Activated T-helper 9 cell treated with anti-CD3 and anti-CD28 coated beads, Interleukin-2, amount 50 U/mL, for 16 hours (primary cell): ENCODE measurements at places on chromosomes 6 and 20.

DNA sequence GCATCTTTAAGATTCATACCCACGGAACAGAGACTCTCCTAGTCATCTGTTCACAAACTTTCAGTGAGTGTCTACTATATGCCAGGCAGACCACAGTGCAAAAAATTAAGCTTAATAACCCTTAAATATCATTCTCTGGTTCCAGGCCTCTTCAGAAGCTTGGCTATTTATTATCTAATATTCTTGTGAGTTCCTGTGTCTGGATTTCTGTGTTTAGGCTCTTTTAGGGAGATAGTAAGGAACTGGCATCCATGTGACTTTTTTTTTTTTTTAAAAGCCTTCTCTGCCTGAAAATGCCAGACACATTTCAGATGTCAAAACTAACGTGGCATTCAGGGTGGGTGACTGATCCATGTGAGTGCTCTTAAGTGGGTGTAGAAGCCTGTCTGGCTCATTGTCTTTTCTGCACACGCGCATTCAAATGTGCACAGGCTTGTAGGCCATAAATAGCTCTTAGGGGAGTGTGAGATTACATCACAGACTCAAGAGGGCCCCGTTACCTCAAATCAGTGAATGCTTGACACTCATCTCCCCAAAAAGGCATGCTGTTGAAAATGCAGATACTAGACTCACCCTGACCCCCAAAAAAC lies 141.9 kb downstream of the GMPR start:
- DNase-seq, result no peak

- DNase-seq, result no peak
Observed at GRCh38 chr6:161548713-161549296, 274.9 kb upstream of the AGPAT4 start.

GRCh38 chr6:163659803-163660202 lies 245.3 kb downstream of the QKI start:
- no peak for DNase-seq

GRCh38 chr6:39861663-39862062 lies 69.5 kb downstream of the DAAM2 start:
- no peak for DNase-seq

DNA sequence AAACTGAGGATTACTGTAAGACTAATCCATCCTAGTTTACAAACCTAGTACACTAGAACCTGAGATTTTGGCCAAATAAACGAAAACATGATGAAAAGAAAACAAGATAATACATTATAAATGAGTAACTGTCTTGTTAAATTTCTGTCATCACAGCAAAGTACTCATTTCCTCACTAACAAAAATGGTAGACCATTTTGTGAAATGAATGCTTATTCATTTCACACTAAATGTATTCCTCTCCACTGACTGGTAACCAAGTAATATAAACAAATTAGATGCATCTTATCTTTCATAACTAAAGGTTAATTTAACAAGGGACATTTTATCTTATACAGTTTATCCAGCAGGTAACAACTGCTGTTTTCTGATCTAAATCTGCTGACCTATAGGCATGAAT lies 143.7 kb downstream of the REV3L start:
- no peak for DNase-seq

- DNase-seq, result no peak
Observed at GRCh38 chr6:158780988-158781691, 38.0 kb downstream of the EZR start.

- DNase-seq, result no peak
Observed at GRCh38 chr6:43192911-43193310, 10.9 kb downstream of the CUL9 start.

DNA sequence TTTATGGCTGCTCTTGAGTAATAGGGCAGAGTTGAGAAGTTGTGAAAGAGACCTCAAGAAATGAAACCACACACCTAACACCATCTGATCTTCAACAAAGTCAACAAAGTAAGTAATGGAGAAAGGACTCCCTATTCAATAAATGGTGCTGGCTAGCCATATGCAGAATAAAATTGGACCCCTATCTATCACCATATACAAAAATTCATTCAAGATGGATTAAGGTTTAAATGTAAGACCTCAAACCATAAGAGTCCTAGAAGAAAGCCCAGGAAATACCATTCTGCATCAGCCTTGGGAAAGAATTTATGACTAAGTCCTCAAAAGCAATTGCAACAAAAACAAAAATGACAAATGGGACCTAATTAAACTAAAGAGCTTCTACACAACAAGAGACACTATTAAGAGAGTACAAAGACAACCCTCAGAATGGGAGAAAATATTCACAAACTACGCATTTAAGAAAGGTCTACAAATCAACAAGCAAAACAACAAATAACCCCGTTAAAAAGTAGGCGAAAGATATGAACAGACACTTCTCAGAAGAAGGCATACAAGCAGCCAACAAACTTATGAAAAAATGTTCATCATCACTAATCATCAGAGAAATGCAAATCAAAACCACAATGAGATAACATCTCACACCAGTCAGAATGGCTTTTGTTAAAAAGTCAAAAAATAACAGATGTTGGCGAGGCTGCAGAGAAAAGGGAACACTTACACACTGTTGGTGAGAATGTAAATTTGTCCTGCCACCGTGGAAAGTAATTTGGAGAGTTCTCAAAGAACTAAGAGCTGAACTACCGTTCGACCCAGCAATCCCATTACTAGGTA lies 4.0 kb downstream of the MAP3K5 start:
- DNase-seq, result no peak

DNA sequence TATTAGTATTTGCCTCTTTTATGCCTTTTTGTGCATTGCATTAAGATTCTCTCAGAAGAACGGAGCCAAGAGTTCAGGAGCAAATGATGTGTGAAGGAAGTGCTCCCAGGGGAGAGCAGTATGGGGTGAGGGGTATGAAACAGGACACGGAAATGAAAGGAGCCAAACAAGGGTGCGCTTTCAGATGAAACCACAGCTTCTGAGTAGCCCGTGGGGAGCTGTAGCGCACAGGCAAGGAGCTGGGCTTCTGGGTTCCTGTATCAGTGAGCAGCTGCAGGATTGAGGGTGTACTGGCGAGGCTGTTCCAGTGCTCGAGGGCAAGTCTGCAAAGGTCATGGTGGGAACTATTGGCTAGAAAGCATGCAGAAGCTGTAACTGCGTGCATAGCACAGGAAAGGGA lies 25.4 kb downstream of the ANKEF1 start:
- no peak for DNase-seq

DNA sequence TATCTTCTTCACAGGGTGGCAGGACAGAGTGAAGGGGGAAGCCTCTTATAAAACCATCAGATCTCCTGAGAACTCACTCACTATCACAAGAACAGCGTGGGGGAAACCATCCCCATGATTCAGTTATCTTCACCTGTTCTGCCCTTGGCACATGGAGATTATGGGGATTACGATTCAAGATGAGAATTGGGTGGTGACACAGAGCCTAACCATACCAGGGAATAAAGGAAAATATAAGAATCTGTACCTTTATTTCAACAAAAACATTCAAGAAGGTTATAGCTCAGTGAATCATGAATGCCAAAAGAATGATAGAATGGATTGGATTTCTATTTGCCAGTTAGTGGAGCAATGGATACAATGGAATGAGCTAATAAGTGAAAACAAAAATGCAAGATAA lies 214.4 kb downstream of the PTPRK start:
- DNase-seq, result no peak

DNA sequence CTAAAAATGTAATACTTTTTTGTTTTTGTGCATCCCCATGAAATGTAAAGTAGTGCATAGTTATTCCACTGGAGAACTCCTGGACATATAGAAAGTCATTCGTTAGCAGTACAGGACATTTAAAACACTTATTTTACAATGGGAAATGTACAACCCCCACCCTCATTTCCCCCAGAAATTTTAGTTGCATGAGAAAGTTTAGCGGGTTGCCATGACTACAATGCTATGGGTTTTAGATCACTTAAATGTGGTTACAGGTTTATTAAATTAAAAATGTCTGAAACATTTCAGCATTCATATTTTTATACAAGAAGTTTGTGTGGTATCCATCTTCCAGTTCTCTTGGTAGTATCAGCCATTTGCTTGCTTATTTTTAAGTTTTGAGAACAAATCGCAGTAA lies 54.9 kb upstream of the TRAF3IP2 start:
- DNase-seq, result no peak

GRCh38 chr20:64074184-64074789 lies 5.0 kb downstream of the RGS19 start:
- no peak for DNase-seq

- DNase-seq, result no peak
Observed at GRCh38 chr6:126147291-126147815, 161.0 kb downstream of the TRMT11 start.

- DNase-seq, result no peak
Observed at GRCh38 chr6:67897998-67898607, 737.0 kb upstream of the ADGRB3 start.

GRCh38 chr6:69059413-69059812 lies 424.3 kb downstream of the ADGRB3 start:
- no peak for DNase-seq

DNA sequence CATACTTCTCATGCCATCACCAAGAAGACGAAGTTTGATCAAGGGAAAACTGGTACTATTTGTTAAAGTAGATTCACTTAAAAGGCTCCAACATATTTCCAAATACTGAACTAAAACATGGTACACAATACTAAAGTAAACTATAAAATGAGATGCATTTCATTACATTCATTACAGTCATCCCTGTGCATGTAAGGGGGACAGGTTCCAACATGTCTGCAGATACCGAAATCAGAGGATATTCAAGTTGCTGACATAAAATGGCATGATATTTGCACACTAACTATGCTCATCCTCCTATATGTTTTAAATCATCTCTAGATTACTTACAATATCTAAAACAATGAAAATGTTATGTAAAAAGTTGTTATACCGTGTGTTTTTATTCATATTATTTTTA lies 893.9 kb upstream of the MANEA start:
- DNase-seq, result no peak

- DNase-seq, result no peak
Observed at GRCh38 chr20:35039146-35039545, 53.5 kb downstream of the TRPC4AP start.

DNA sequence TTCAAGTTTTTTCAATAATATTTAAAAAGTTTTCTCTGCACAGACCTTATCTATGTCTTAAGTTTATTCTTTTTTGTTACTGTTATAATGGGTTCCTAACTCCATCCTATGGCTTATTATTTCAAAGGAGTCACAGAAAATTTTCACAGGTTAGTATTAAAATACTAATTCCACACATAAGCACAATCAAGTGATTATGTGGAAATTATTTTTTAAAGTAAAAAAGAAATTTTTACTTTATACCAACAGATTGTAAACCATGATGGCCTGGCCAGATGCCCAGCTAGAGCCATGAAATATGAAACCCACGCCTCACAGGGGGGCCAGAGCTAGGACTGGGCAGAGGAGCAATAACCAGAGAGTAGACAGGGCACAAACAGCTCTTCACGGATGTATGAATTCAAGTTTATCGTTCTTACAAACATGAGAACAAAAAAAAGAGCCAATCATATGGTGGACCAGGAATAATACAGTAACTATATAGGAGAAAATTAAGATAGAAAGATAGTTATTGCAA lies 34.0 kb downstream of the NUDT3 start:
- DNase-seq, result no peak

DNA sequence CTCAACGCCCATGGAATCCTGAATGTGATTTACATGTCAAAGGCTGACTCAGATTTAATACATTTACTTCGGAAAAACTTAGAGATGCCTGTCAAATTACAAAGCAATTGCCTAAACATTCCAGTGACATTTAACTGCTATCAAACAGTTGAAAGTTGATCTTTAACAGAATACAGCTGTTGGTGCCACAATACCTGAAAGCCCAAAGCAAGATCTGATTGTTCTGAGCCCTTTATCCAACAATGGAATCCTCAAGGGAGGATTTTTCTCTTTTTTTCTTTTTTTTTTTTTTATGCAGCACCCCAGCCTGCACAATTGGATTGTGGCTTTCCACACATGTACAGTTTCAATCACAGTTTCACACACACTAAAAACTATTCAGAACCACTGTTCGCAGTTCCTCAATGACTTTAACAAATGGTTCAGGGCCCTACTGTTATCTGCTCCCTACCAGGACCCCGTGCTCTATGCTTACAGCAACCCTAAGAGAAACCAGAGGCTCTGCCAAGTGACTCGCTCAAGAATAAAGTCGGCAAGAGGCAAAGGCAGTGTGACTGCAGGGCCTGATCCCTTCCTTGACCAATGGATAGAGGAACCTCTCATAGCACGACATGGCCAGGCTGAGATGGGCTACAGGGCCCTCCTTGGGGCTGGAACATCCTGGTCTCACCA lies 33.3 kb downstream of the EPB41L2 start:
- no peak for DNase-seq

- DNase-seq, result no peak
Observed at GRCh38 chr6:40852779-40853373, 186.1 kb downstream of the UNC5CL start.

DNA sequence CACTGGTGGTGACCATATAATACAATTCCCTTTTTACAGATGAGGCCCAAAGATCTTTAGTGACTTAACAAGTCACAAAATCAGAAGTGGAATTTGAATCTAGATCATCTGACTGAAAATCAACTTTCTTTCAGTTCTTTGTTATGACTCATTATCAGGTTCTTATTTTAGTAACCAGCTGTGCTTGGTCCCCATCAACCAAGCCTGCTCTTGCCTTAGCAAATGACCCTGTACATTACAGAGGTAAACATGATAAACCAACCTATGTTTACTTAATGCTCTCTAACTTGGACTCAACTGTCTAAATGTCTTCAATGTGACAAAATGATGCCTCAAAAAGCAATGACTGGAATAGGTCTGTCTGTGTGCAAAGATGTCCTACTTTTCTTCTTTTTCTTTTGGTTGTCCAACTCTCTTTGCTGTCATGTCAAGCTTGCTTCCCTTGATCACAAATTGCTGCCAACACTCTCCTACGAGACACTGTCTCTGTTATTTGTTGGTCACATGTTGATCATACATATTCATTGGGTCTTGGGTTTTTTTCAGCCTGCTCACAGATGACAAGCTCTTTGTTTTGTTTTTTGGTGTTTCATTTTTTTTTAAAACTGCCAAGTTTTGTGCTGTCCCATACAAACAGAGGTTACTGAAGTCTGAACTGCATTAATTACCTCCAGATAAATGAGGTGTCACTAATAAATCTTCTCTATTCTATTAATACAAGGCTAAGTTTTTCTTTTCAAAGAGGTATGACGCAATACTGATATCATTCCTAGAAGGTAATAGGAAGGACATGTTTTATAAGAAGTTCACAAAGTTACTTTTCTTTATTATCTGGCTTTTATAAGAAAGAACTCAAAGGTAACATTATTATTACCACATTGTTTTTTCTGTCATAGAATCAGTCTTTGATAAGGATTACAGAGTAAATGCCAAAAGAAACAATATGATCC lies 62.2 kb upstream of the PLN start:
- DNase-seq, result no peak
